ENCODE measurements at places on chromosomes 3 and 15.

DNA sequence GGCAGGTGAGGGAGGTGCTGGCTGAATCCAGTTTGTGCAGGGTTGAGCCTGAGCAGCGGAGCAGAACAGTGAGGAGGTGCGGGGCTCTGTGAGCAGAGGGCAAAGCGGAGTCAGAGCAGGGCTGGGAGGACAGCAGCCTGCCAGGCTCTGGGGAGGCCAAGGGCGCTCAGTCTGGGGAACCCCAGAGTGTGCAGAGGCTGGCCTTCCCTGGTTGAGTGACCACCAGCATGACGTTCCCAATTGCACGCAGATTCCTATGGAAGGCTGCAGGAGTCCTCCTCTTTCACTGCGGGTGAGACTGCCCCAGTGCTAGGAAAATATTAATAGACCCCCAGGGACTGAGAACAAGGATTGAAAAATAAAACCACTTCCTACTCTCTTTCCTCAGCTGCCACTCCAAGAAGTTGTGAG lies 13.2 kb downstream of the MRAS start:
- no peak for DNase-seq

GRCh38 chr3:134428401-134428800 lies 54.2 kb upstream of the AMOTL2 start:
- no peak for DNase-seq

- no peak for DNase-seq
Measured at GRCh38 chr3:122880624-122881023, 85.8 kb downstream of the SLC49A4 start.

GRCh38 chr15:75468913-75469598 lies 17.6 kb upstream of the SIN3A start:
- DNase-seq = no peak

- no peak for DNase-seq
Measured at GRCh38 chr3:158313338-158313927, 203.5 kb downstream of the RSRC1 start.

- DNase-seq = no peak
Measured at GRCh38 chr3:23270423-23270822, 67.3 kb downstream of the UBE2E2 start.

- DNase-seq = no peak
Measured at GRCh38 chr3:112122870-112123269, 10.2 kb downstream of the GCSAM start.

DNA sequence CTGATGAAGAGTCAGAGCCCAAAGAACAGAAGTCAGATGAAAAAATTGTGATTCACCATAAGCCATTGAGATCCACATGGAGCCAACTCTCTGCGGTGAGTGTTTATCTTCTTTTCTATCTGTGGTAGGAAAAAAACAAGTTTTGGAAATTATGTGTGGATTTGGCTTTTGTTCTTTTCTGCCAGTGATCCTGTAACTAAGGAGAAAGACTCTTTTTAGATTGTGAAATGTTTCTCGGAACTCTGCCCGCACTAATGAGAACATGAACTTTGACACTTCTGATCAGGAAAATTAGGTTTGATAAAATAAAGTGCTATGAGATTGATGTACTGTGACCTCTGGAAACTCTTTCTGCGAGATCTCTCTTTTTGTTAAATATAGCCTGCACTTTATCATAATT lies 8.4 kb downstream of the ARHGEF26 start:
- DNase-seq = no peak

GRCh38 chr15:39502082-39502447 lies 78.8 kb upstream of the THBS1 start:
- no peak for DNase-seq

DNA sequence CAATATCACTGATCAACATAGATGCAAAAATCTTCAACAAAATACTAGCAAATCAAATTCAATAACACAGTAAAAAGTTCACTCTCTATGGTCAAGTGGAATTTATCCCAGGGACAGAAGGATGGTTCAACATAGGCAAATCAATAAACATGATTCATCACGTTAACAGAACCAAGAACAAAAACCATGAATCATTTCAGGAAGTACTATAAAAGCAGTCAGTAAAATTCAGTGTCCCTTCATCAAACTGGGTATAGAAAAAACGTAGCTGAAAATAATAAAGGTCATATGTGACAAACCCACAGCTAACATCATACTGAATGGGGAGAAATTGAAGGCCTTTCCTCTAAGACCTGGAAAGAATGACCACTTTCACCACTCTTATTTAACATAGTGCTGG lies 172.1 kb downstream of the POLR2M start:
- DNase-seq = no peak

DNA sequence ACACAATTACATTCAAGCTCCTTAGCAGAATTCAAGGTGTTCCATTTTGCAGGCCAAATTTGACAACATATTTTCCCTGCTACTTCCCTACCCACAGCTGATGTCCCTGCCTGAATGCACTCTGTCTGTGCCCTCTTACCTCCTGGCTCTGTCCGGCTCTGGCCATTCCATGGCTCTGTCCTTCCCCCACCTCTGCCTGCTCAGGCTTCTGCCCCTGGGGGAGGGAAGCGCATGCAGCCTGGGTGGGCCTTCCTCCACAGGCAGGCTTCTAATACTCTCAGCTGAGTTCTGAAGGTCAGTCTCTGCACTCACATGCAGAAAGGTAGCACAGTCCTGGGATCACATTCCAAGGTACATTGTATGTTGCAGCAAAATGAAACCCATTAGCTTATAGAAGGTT lies 113.6 kb upstream of the CACNA2D3 start:
- no peak for DNase-seq

DNA sequence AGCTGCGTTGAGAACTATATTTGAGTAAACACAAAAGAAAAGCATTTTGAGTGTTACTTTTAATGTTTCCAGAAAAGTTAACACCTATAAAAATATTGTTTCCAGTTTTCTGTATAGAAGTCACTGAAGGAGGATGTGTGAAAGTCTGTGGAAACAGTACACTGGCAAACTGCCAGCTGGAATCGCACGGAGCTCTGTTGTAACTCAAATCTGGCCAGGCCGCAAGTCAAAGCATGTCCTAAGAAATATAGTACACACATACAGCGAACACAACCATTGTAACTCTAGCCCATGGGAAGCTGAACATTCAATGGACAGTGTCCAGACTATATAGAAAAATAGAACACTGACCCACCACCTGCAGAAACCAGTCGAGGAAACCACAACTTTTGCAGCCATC lies 657.2 kb downstream of the FHIT start:
- DNase-seq = no peak

DNA sequence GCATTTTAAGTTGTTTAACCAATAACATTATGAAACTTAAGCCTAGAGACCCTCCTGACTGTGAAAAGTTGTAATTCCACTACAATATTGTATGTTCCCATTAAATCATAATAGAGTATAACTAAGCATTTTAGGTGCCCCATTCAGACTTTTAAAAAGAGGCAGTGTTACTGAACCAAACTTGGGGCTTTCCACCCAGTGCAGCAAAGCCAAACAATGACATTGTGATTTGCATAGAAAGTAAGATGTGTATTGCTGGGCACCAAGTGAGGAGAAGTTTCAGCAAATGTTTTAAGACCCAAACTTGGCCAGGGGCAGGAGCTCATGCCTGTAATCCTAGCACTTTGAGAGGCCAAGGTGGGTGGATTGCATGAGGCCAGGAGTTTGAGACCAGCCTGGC lies 706.2 kb downstream of the GRM7 start:
- DNase-seq = no peak

DNA sequence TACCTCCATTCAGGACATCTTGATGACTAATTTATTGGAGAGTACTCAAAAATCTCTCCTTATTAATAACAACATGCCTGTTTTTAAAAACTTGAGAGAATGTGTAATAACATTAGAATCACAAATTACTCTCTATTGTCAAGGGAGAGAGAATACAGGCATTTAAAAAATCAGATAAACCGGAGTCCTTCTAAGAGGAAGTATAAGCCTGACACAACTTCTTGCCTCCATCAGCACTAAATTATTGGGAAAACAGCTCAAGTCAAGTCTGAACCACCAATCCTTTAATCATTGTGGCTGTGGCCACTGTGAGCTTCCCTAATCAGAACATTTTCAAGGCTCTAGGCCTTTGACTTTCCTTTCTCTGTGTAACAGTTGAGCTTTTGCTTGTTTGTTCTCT lies 38.0 kb downstream of the SSR3 start:
- DNase-seq = no peak

DNA sequence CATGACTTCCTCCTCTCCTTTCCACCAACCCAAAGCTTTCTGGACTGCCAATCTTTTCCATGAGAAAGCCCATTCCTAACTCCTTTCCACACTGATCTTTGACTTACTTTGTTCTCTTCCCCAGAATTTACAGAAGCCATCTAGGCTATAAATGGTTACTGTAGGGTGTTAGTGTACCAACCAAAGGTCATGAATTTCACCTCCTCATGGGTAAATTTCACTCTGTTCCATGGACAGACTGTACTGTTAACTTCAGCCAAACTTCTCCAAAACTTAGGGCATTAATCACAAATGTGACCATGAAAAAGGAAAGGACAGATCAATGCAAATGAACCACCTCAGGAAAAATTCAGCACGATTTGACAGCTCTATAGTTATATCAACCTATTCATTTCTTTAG lies 54.9 kb downstream of the ATOSA start:
- no peak for DNase-seq

DNA sequence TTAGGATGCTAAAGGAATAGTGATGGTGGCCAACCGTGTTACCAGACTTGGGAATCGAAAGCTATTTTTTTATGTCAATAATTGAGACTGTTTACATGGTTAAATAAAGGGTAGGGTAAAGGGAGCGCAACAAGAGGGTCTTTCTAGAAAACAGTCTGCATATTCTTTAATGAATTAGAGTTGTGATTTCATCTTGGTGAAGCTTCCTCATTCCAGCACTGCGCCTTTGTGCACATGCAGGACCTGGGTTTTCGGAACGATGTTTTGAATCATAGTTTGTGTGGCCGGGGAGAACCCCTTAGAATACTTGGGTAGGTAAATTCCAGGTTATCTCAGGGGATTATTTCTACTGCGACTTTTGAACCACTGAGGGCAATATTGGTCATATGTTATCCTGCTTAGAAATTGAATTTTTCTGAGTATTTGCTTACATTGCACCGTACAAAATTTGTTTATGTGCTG lies 1.3 kb downstream of the PIK3CA start:
- DNase-seq = no peak

DNA sequence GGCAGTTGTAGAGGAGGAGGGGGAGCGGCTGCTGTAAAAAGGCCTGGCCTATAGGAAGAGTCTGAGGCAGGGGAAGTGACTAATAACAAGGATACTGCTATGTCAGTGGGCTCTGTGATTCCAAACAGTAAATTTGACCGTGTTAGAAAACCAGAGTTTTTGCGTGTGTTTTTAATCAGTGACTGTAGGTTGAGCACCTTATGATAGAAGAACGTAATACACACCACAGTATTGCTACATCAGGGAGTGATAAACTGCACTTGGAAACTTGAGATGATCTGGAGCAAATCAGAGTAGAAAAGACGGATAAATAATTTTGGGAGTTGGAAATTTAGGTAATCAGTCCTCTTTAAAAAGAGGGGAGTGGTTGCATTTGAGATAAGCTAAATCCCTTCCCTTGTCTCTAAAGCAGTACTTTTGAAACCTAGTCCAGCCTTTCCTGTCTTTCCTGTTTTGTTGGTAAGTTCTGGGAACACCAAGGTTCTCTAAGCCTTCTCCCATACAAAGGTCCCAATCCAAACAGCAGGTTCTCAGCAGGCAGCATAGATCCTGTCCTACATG lies 130.5 kb upstream of the NR2E3 start:
- DNase-seq = no peak

- no peak for DNase-seq
Measured at GRCh38 chr3:194137506-194138474, 1.8 kb downstream of the HES1 start.

DNA sequence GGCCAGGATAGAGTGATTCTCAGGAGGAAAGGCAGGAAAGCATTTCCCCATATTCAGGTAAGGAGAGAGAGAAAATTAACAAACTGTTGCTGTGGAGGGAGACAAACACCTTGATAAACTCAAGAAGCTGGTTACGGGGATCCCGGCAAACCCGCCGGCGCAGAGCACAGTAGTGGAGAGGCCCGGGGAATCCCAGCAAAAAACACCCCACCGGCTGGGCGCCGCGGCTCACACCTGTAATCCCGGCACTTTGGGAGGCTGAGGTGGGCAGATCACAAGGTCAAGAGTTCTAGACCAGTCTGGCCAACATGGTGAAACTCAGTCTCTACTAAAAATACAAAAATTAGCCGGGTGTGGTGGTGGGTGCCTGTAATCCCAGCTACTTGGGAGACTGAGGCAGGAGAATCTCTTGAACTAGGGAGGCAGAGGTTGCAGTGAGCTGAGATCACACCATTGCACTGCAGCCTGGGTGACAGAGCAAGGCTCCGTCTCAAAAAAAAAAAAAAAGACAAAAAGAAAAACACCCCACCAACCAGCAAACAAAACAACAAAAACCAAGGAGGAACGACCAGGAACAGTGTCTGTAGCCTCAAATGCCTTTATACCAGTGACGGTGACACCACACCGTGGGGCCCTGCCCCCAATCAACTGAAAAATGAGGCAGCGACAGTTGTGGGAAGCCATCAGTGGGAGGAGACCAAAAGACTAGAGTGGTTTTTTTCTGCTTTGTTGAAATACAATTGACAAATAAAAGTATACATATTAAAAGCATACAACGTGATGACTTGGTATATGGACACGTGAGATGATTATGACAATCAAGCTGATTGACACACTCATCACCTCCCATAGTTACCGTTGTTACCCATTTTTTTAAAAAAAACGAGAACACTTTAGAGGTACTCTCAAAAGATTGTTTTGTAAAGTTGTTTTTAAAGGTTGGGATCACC lies 40.2 kb upstream of the IDH2 start:
- DNase-seq = no peak

DNA sequence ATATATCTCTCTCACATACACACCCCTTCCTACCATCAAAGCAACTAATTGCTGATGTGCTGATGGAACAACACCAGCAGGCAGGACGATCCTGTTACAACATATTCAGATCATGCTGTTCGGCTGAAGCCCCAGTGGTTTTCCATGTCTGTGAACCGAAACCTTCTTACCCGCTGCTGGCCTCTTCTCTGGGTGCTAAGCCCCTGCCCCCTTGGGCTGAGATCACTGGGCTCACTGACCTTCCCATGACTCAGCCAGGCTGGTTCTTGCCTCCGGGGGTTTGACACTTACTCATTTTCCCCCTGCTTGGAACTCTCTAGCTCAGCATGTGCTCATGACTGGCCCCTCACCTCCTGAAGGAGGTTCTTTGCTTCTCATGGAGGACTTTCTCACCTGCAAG lies 122.0 kb upstream of the RGMA start:
- no peak for DNase-seq

- no peak for DNase-seq
Measured at GRCh38 chr3:74599564-74599963, 14.9 kb downstream of the CNTN3 start.

Measured in activated naive CD8-positive, alpha-beta T cell treated with anti-CD3 and anti-CD28 coated beads, Interleukin-2, amount 50 U/mL, for 16 hours (primary cell).